ENCODE measurements at places on chromosomes 1 and 21.

GRCh38 chr21:19523746-19524145, 1120.2 kb upstream of the TMPRSS15 start:
- DNase-seq = peak; percentile 50

DNA sequence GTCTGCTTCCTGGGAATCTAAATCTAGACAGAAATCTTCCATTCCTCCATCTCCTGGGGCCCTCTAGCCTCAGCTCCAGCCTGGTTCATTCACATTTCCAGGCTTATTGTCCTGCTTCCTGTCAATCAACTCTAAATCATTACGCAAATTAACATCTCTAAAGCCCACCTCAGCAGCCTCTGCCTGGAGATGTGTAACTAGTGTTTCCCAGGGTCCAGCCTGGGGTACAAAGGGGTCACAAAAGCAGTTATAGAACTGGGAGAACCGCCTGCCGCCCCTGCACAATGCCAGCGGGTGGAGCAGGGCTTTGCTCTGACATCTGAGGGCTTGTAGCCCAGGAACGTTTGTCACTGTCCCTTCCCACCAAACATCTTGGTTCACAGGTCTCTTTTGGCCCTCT, 373.5 kb downstream of the RRAGC start:
- no peak for DNase-seq

GRCh38 chr1:111738436-111739193, 580 bp downstream of the INKA2 start:
- peak; percentile 77 for DNase-seq

GRCh38 chr1:58874757-58875755, 91.2 kb upstream of the JUN start:
- no peak for DNase-seq

GRCh38 chr21:15400905-15401304, 328.9 kb upstream of the USP25 start:
- no peak for DNase-seq

DNA sequence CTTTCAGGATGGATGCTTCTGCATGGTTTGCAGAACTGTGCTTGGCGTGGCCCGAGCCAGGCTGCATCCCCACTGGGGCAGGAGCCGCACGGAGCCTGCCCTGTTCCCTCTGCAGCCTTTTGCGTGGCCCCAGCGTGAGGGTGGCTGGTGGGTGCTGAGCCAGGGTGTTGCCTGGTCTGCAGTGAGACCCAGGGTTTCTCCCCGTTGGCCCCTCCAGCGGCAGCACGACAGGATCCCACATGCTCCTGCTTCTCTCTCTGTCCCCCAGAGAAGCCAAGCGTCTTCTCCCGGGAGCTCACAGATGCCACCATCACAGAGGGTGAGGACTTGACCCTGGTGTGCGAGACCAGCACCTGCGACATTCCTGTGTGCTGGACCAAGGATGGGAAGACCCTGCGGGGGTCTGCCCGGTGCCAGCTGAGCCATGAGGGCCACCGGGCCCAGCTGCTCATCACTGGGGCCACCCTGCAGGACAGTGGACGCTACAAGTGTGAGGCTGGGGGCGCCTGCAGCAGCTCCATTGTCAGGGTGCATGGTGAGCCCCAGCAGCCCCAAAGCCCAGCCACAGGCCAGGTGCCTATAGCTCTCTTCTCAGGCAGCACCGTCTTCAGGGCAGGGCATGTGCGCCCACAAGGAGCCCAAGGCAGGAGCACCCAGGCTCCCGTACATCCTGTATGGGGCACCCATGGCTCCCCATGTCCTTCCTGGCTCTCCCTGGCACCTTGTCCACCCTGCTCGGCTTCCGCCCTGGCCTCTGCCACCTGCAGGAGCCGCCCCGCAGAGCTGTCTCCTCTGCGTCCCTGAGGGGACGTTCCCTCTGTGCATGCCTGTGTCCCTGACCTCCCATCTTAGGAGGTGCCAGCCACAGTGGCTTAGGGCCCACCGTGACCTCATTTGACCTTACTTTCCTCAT, 78.9 kb downstream of the OBSCN start:
- DNase-seq = no peak

DNA sequence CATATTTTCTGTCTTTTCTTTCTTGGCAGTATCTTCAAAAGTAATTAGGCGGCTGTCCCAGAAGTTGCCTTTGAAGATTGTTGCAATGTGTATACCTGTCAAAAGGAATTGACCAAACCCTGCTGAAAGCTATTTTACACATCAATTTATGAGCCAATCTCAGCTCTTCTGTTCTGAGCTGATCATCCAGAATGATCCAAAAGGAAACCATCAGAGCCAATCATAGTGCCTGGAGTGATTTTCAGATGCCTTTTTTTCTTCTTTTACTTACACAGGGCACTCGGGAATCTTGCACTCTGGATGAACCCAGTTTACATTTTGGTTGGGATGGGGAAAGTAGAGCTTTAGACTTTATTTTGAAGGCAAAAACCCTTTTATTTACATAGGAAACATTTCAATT, 21.8 kb upstream of the APOBEC4 start:
- DNase-seq = no peak

DNA sequence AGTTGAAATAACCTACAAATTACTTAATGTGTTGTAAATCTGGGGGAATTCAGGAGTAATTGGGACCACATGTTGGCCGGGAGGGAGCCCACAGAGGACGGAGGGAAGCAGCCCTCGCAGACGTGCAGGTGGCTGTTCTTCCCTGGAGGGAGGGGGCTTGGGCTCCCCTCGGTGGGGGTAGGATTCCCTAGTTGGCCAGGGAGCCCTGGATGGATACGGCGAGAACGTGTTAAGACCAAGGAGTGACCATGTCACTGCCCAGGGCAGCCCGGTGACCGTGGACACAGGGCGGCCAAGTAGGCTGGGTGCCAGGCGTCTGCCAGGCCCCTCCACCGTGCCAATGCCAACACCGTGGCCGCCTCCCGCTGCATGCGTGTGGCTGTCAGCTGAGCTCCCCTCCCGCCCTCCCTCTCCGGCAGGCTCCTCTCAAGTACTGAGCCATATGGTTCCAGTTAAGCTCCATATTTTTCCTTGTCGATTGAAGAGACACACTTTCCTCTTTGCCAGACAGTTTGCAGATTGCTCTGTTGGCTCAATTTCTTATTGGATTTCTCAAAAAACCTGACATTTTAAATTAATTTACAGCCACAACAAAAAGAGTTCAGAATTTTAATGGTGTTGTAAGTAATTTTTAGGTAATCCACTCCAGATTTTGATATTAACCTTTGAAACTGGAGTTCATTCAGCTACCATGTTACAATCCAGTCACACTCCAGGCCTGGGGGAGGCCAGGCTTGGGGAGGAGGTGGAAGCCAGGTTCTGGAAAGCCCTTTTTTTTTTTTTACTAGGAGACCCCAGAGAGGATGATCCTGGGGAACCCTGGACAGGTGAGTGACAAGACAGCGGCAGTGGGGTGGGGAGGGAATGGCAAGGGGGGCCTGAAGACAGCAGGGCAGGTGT, 71.2 kb downstream of the CASZ1 start:
- no peak for DNase-seq

DNA sequence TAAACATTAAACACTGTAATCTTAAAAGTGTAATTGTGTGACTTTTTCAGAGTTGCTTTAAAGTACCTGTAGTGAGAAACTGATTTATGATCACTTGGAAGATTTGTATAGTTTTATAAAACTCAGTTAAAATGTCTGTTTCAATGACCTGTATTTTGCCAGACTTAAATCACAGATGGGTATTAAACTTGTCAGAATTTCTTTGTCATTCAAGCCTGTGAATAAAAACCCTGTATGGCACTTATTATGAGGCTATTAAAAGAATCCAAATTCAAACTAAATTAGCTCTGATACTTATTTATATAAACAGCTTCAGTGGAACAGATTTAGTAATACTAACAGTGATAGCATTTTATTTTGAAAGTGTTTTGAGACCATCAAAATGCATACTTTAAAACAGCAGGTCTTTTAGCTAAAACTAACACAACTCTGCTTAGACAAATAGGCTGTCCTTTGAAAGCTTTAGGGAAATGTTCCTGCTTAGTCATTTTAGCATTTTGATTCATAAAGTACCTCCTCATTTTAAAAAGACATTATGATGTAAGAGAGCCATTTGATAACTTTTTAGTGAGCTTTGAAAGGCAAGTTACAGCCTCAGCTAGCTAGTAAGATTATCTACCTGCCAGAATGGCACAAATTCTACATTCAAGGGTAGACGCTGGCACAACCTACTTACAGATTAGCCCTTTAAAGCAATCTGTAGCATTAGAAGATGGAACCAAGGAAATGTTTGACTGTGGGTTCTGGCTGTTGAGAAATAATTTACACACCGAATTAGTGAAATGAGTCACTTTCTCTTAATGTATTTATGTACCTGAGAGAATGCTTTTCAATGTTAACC, 9.4 kb downstream of the SOD1 start:
- no peak for DNase-seq

- DNase-seq = peak; percentile 82
These were observed 1.7 kb downstream of the DCAF8 start for GRCh38 chr1:160260406-160261382.

GRCh38 chr21:45169001-45169400, 94.6 kb downstream of the ADARB1 start:
- no peak for DNase-seq

- no peak for DNase-seq
These were observed 67.7 kb downstream of the BCAR3 start for GRCh38 chr1:93613898-93614297.

- peak; percentile 6 for DNase-seq
These were observed 15.1 kb upstream of the DUSP10 start for GRCh38 chr1:221756830-221757551.

DNA sequence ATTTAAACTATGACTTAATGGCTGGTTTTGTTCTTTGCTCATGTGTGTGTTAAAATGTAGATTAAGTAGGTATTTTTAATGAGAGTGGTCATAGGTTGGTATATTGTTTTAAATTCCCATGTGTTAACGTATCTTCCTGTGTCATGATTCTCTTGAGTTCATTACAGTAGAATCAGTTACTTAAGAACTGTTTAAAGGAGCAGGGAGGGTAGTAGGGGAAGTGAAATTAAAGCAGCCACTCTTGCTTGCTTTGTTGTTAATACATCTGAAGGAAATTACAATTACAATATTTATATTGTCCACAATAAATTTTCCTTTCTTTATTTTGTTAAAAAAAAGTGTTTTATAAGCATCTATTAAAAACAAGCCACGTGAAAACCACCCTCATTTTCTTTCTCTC, 119.2 kb upstream of the KIAA1614 start:
- DNase-seq = no peak

- no peak for DNase-seq
These were observed 9.3 kb downstream of the FAM151A start for GRCh38 chr1:54614024-54614423.

DNA sequence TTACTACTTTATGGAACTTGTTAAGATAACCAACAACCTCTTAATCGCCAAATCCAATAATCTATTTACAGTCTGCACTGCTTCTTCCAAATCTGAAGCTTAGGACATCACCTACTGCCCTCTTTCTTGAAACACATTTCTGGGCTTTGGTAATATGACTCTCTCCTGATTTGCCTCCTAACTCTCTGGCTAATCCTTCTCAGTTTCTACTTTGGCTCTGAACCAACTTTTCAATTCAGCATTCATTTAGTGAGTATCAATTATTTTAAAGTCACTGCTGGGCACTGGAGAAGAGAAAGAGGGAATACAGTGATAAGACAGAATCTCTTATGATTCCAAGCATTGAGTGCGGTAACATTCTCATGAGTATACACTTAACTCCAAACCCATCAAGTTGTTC, 275.0 kb downstream of the AKT3 start:
- no peak for DNase-seq

DNA sequence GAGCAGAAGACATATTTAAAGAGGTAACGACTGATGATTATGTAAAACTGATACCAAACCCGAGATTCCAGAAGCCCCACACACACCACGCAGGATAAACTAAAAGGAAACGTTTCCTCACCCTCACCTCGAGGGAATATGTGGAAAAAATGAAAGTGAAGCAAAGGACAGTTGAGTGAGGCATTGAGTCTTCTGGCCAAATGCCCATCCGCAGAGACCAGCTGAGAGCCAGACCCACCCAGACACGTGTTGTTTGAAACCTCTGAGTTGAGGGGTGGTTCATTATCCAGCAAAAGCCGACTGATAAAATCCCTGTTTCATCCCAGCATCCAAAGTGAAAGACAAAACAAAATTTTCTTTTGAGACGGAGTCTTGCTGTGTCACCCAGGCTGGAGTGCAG, 29.6 kb upstream of the PCBP3 start:
- DNase-seq = no peak

DNA sequence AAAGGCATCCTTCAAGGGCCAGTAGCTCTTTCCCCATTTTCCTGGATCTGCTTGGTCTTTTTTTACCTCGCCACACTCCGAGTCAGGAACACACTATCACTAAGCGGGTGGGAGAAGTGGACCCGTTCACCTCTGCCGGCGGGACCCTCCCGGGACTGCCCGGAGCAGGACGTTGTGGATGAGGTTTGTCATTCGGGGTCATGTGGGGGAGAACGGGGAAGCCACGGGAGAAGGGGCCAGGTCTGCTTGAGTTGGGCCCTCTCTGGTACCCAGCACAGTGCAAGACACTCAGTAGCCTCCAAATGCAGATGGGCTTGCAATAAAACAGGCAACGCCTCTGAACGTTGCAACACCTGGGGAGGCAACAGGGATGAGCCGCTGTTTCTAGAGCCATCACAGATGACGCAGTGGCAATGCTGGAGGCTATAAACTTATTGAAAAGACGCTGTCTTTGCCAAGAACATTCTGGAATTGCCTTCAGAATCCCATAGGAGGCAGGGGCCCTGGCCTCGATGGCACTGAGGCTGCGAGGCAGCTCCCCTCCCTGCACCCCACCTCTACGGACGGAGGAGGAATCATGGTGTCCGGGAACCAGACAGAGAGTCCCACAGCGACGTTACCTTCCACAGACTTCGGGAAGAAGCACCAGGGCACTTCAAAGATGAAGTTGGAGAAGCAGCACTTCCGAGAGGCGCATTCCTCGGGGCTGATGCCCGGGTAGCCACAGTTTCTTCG, 3.8 kb downstream of the TFF2 start:
- DNase-seq = no peak

GRCh38 chr1:32540605-32541004, 1.4 kb downstream of the ZBTB8A start:
- DNase-seq = no peak

- no peak for DNase-seq
These were observed 9.4 kb upstream of the CD55 start for GRCh38 chr1:207311888-207312603.

Data from NCI-H226 (cell line).